ENCODE measurements at places on chromosomes 4 and X.

DNA sequence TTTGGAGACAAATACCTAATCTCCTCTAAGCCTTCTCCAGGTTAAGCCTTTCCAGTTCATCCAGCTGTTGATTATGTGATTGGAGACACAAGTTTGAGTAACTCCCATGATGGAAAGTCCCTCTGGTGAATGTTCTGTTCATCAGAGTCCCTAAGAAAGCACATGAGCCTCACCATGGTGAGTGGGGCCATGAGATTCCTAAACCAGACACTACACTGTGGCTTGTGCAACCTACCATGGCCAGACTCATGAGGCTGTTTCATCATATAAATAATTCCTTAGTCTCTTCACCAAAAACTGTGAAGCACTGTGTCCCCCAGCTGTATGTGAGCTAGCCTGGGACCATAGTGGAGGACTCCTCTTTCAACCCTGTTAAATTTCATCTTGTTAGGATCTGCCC lies 14.4 kb downstream of the PKD2 start:
- DNase-seq, result no peak

- DNase-seq, result no peak
Observed at GRCh38 chr4:23882976-23883531, 6.8 kb downstream of the PPARGC1A start.

DNA sequence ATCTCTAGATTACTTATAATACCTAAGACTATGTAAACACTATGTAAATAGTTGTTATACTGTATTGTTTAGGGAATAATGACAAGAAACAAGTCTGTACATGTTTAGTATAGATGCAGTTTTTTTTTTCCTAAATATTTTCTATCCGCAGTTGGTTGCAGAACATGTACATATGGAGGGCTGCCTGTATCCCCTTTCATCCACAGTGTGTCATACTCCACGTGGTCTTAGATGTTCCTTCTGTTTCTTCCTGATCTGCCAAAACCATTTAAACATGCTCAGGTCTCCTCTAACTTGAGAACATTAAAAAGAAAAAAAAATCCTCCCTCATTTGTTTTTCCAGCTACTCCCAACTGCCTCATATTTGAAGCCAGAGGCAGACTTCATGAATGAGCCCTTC lies 14.0 kb downstream of the OCIAD1 start:
- no peak for DNase-seq

- no peak for DNase-seq
Observed at GRCh38 chrX:104918122-104918521, 302.4 kb downstream of the TEX13A start.

DNA sequence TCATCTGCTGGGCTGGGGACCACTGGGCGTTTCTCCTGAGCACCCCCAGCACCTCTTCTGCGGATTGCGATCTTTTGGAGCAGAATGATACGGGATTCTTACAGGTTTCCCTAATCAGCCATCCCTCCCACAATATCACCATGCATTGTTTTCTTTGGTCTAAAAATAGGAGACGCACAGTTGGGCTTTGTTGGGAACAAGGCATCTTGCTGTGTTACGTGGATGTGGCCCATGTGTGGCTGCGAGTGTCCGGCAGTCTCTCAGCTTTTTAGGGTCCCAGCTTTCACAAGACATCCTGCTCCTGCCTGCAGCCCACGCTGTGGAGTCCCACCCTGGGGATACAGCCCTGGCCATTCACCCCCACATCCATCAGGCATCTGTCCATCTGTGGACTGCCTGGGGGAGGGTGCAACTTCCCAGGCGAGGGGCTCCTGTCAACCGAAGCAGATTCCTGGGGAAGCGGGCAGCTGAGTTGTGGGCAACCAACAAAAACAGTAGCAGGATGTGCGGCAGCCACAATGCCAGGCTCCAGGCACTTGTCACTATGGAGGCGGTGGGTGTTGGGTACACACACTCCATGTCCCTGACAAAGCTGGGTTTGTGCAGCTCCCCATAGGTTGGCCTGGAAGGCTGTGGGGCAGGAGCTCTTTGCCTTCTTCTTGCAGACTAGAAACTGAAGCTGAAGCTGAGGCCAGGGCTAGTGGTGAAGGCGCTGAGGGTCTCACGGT lies 185.5 kb upstream of the PSAPL1 start:
- no peak for DNase-seq

DNA sequence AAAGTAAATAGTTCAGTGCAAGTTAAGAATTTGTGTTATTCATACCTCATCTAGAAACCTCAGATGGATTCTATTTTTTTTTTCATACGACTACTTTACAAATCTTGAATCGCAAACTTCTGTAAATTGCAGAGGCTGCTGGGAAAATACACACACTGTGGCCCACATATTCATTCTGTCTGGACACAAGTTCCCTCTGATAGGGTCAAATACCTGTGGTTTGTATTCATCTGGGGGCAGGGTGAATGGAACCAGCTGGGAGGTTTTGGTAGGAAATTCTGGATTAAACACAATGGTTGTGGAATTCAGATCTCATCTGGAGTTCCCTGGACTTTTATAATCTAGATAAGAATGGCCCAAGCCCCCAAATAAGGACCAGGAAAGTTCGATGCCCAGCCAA lies 56.2 kb downstream of the SPATA18 start:
- no peak for DNase-seq

DNA sequence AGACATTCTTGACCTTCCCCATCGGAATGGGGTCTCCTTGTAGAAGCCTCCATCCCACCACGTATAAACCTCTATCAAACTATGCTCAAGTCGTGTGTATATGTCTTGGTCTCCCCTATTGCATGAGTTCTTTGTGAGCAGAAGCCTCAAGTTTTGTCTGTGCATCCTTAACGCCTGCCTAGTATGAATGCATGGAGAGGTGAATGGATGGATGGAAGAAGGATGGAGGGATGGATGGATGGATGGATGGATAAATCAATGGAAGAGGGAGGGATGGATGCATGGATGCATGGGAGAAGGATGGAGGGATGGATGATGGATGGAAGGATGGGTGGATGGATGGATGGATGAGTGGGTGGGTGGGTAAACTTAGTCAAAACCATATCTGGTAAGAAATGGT lies 17.0 kb upstream of the CCKAR start:
- DNase-seq, result no peak

DNA sequence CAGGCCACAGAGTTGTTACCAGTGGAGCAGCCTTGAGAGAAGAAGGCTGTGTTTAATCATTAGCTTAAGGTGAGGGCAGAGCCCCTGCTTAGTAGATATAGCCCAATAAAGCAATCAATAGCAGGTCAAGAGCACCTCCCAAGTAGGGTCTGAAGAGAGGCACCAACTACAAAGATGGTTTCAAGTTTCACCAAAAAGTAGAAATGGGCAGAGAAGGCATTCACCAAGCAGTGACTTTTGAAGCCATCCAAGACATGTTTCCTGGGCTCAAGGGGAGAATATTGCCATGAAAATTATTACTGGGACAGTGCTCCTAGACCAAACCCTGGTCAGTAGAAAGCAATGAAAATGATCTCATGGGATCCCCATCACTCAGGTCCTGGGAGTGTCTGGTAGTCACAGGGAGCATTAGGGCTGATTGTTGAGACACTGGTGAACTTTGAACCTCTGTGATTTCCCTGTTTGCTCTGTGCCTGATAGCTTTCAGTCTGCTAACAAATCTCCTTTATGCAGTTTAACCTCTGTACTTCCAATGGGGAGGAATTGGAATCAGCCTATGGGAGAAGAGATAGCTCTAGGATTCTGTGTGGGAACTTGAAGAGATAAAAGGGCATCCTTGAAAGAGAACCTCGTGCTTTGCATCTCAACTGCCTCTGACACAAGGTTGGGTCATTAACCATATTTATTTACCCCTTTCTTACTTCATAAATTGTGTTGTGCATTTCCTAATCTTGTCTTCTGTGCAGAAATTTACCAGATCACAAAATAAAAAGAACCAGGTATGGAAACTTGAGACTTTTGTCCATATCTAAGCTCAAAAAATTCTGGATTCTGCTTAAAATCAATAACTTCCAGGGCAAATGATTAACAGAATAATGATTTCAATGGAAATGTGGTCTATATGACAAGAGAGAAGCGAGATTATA lies 9.3 kb upstream of the OTC start:
- no peak for DNase-seq
